ENCODE measurements at places on chromosomes 1 and 21.

- no peak for DNase-seq
Observed at GRCh38 chr1:212986551-212986950, 29.1 kb downstream of the ANGEL2 start.

DNA sequence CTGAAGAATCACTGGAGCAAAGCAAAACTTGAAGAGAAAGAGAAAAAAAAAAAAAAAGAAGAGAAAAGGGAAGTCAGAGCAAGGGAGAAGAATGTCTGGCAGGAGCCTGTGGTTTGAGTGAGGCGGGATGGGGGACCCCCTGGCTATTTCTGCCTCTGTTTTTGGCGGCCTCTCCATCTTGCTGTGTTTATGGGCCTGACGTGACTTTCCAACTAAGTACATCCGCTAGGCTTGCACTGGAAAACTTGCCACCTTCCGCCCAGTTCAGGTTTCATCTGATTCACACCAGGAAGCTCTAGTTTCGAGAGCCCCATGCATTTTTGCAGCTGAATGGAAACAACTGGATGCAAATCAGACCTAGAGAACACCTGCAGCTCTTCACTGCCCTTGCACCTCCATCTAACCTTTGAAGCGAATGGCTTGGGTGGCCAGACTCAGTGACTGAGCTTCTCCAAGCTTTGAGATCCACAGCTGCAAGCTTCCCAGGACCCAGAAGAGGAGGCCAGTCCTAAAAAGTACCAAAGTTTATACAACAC lies 28.0 kb downstream of the TBX15 start:
- no peak for DNase-seq

DNA sequence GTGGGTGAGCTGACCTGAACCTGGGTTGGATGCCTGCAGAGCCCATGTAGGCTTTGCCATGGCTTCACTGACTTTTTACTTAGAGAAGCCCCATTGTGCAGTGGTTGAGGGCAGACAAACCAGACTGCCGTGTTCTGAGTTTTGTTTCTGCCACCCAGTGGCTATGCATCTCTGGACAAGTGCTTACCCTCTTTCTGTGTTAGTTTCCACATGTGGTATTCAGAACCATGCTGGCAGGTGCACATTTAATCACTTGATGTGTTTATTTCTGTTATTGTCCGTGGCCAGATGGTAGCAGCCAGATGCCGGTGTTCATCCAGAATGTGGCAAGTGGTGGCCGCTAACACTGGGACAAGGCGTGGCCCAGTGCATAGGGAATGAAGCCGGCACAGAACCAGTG lies 10.3 kb upstream of the PTPN7 start:
- DNase-seq, result no peak

- DNase-seq, result no peak
Observed at GRCh38 chr1:228315945-228316588, 90.6 kb downstream of the TRIM11 start.

DNA sequence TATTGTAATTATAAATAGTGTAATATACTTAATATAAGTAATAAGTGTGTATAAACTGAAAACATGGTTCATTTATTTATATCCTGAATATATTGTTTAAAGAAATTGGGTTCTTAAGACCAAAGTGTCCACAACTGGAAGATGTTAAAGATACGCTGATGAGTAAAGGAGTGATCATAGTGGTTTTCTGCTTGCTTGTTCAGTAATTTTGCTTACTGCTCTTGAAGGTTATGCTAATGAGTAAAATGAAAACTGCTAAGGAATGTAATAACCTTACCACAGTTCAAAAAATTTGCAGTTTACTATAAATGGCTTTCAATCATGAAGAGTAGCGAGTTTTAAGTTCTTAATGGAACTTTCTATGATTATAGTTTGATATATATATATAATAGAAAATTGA lies 22.0 kb downstream of the DONSON start:
- DNase-seq, result no peak

- DNase-seq, result no peak
Observed at GRCh38 chr21:15437883-15438282, 291.9 kb upstream of the USP25 start.

- no peak for DNase-seq
Observed at GRCh38 chr1:111369177-111369576, 58.4 kb downstream of the OVGP1 start.

- no peak for DNase-seq
Observed at GRCh38 chr21:37367703-37368540, 1.3 kb downstream of the DYRK1A start.

- peak; percentile 17 for DNase-seq
Observed at GRCh38 chr1:110337704-110338308, 1.4 kb upstream of the RBM15 start.

Measured in activated CD4-positive, alpha-beta T cell treated with anti-CD3 and anti-CD28 coated beads for 24 hours (primary cell).